ENCODE measurements at places on chromosomes 7 and 10.
A peak's percentile ranks its signal among the peaks of the same experiment; 100 is the strongest.

DNA sequence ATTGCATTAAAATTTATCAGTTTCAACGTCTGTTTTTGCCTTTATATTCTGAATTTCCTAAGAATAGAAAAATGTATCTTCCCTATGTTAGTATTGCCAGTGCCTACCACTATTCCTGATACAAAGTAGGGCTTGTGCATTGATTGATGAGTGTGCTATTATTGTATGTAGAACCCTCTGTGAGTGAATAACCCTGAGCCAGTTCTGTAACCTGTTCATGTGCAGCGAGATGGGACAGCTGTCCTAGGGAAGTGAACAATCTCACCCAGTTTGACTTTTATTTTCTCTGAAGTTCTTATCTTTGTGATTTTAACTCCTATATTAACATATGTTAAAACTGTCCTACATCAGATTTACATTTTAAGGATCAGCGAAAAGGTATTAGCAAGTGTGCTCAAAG is 178.4 kb upstream of the ADO start:
- DNase-seq: no peak

GRCh38 chr7:116906391-116906790 is 44.0 kb downstream of the CAPZA2 start:
- no peak for DNase-seq

DNA sequence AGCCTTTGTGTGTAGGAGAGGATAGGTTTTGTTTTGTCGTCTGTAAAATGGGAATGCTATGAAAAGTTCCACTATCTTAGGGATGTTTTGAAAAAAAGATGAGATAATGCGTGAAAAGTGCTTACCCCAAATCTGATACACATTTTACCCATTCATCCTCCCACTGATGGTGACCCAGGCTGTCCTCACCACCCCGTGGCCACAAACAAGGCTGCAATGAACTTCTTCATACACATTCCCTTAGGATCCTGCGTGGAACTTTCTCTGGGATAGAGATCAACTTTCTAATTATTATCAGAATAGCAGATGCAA is 399 bp upstream of the OGDHL start:
- no peak for DNase-seq

DNA sequence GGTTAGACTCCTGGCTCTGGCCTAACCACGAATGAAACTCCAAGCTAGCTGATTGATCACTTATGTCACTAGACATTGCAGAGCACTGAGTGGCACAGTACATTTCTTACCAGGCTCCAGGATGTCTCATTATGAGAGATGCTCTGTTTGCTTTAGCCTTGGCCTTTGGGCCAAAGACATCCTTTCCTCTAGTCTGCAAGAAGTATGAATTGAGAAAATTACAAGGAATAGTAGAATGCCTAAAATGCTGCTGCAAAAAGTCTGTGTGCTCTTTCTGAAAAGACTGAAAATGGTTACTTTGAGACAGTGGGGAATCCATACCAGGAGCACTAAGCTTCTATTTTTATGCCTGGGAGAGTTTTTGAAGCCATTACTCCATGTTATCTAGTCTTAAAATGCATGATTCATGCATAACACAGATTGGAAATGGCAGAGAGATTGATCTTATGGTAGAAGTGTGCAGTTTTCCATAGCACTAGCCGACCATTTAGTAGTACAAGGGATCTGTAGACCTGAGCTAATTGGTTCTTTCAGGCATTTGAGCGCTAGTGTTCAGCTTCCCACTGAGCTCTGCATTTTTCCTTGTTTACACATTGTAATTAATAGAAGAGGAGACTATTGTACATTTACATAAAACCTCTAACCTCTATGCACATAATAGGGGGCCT is 303.8 kb downstream of the PRKG1 start:
- no peak for DNase-seq

- no peak for DNase-seq
Measured at GRCh38 chr10:101258179-101258885, 29.1 kb upstream of the LBX1 start.

DNA sequence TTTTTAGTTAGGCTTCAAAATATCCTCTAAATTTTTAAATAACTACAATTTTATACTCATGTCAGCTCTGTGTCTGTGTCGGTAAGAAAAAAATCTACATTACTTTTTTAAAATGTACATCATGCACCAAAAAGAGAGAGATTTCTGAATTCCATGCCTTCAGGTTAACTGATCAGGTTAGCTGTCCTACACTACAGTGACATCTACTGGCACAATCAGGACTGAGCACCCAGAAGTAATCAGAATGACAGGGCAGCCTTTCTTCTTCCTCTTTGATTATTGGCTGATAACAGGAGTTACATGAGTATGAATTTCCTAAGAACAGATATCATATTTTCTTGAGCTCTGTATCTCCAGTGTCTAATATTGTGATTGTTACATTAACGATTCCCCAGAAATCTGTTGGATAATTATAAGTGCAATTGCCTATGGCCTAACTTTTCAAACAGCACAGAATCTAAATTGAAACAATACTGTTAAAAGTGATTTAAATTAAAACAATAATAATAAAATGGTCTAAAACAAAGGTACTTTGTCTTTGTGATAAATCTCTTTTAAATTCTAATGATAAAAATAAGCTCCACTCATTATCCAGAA is 41.8 kb upstream of the HYCC1 start:
- no peak for DNase-seq

DNA sequence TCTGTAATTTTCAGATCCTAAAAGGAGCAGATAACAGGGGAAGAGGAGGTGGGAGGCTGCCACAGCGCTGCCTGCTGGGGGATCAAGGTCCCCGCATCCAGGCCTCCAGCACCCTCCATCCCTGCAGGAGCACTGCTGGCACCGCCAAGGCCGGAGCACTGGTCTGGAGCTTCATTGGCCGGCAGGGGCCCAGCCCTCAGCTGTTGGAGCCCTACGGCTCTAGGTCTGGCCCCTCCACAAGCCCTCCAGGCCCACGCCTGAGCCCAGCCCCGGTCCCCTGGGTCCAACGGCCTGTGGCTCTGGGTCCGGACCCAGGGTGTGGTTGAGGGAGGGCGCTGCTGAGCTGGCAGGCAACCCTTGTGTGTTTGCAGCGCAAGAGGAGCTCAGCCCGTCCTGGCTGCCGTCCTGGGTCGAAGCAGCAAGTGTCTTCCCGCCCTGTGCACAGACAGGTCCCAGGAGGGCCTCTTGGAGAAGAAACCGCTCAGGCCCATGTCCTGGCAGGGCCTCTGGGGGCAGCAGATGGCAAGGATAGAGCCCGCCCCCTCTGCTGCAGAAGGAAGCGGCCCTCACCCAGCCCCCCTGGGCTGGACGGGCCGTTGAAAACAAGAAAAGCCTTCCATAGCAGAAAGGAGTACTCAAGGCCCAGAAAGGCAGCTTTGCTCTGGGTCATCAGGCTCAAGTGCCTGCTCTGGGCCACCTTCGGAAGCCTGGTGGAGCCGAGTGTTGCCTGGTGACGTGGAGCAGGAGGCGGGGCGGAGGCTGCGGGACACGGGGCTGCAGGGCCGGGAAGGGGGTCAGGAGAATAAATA is 54.3 kb upstream of the TNRC18 start:
- DNase-seq: no peak

DNA sequence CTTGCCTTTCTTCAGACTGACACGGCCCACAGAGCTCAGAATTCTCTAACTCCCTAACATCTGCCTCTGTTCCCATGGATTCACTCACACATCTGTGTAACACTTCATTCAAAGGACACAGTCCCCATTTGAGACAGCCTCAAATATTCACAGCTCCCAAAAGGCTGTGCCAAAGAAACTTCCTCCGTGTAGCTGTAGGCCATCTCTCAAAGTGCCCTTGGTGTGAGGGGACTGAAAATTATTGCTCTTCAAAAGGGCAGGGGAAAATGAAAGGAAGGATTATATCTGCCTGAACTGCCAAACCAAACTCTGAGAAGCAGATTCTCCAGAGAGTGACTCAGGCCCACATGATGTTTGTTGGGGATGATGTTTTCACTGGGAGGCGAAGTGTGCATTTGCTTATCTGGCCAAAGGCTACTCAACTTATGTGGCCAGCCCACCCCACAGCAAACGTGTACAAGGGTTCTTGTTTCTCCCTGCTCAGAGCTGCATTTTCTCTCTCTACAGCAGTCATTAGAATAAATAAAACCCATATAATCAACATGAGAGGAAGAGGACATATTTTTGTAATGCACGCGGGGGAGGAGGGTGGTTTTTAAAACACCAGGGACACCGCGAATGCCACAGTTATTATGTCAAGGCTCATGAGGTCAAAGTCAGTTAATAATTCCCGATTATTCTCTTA is 302.4 kb upstream of the NFE2L3 start:
- no peak for DNase-seq

DNA sequence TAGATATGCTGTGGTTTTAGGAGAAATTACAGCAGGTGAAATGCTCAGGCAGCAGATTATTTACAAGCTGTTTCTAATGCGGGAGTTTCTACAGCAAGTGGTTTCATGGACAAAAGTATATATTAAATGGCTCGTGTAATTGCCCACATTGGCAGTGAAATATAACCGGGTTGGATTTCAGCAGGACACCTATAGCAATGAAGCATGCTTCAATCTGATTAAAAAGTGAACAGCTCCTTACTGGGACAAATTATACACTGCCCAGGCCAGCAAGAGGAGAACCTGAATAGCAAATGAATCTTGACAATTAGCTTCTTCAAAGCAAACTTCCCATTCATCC is 35.2 kb upstream of the LYZL1 start:
- no peak for DNase-seq

GRCh38 chr7:150738092-150738491 is 874 bp downstream of the GIMAP5 start:
- no peak for DNase-seq

DNA sequence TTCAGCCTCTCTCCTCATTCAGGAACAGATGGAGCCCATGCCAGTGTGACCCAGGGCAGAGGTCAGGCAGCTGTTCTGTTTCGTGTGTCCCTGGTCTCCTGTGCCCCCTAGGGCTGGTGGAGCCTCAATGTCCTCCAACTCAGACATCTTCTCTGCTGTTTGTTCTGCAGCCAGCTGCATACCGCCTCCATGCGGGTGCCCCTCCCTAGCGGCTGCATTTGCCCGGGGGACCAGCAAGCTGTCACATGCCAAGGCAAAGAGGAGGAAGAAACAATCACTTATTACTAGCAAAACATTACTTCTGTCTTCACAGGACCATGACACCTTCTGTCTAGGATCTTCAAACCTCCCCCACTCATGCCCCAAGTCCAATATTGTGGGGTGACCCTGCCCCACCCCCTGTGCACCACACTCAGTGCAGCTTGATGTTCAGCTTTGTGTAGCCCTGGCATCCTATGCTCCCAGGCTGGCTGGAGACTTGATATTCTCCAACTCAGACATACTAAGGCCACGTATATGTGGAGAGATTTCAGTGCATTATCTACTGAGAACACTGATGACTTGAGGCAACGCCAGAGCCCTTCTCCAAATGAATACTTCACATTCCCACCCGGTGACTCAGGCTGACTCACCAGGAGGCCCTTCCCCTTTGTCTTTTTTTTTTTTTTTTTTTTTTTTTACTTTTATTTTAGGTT is 188.9 kb downstream of the SKIDA1 start:
- no peak for DNase-seq

DNA sequence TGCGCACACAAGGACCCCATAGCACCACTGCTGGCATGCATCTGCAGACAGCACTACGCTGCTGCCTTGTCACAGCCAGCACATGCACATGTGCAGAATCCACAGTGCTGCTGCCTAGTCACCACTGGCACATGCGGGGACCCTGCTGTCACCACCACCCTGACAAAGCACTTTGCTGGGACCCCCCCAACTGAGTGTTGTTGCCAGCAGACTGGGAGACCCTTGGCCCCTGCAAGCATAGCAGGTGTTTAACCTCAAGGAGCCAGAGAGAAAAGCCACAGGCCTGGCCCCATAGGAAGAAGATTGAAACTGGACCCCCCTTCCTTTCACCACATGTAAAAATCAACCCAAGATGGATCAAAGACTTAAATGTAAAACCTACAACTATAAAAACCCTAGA is 211.2 kb downstream of the ITGB1 start:
- DNase-seq: no peak

GRCh38 chr7:36217961-36218284 is 64.9 kb downstream of the EEPD1 start:
- DNase-seq: no peak

DNA sequence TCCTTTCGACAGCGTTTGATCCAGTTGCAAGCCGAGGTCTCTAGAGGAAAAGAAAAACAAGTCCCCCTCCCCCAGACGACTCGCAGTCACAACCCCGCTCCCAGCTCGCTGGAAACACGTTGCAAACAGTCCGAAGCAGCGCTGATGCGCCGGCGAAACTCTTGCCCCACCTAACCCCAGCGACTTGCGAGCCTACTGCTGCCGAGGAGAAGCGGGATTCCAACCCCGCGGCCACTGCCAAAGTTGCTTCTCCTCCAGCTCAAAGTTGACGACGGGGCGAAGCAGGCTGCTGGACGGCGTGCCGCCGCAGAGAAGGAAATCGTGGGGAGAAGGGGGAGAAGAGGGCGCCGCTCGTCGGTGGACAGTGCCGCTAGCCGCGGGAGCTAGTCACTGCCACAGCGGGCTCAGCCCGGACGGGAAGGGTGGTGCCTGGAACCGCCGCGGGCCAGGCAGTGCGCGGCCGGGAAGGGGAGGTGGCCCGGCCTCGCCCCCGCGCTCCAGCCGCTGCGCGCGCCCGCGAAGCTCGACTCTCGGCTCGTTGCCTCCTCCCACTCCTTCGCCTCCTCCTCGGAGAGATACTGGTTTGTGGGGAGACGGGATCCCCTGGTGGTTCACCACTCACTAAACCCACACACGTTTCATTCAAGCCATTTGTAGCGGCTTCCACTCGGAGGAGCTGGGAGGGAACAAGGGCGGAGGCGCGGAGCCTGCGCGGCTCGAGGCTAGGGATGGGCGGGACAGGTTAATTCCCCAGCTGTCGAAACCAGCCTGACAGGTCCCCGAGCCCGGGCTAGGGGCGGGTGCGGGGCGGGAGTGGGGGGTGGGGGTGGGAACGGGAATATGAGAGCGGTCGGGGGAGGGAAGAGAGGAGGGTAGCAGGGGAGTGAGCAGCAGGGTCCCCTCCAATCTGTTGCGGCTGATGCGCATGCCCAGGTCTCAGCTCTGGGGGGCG is at the start of gene GPR37:
Gene GPR37, minus strand, starts transcription at position 392 of the 952 bp plus-strand sequence. CDS start 816 bp downstream, outside the sequence.
- DNase-seq: peak; percentile 9

GRCh38 chr7:135208102-135208793 is 3.1 kb downstream of the WDR91 start:
- DNase-seq: no peak

DNA sequence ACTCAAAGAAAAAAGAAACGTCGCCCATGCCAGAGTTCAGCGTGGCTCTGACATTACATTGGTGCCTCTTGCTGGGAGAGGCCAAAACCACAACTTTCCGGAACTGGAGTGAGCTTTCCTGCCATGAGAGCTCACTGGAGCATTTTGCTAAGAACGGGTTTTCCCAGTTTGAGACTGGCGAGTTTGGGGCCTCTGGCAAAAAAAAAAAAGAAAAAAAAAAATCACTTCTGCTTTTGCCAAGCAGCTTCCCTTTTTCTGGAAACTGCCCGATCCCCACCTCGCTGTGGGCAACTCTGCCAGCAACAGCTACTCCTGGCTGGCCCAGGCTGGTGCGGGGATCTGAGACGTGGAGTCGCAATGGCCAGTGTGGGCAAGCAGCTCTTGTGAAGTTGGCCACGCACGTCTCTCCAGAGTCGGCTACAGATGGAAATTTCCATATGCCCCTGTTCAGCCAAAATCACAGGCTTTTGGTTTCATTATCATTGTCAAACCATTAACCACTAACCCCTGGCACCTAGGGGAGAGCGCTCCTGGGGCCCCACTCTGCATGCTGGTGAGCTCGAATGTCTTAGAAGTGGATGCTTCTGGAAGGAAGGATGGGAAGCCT is 25.7 kb downstream of the PRKAG2 start:
- DNase-seq: no peak

Measured in NCI-H187 treated with DMSO at 0.1 percent for 48 hours (cell line).